ENCODE measurements at places on chromosomes 7 and 10. TPM values are rescaled to one million over a fixed set of nuclear protein-coding genes. Genes with fewer than 3 reads are reported as not detected.

- H3K27ac ChIP-seq = no peak overlapping the region
- no peak overlapping the region for H3K4me3 ChIP-seq
- H3K36me3 ChIP-seq = no peaks in the 10 kb centered on the region
- H3K27me3 ChIP-seq = no peaks in the 10 kb centered on the region
Measured at GRCh38 chr7:7772397-7772821, 54.0 kb upstream of the RPA3 start.

GRCh38 chr7:134331393-134331792, 14.7 kb upstream of the SLC35B4 start:
- H3K36me3 ChIP-seq = no peaks in the 10 kb centered on the region
- no peaks in the 10 kb centered on the region for H3K27me3 ChIP-seq
- no peak overlapping the region for H3K27ac ChIP-seq
- no peak overlapping the region for H3K4me3 ChIP-seq
- H3K4me1 ChIP-seq = no peaks in the 10 kb centered on the region

- H3K27me3 ChIP-seq = no peaks in the 10 kb centered on the region
- no peak overlapping the region for H3K27ac ChIP-seq
- H3K36me3 ChIP-seq = no peaks in the 10 kb centered on the region
- no peak for DNase-seq
Measured at GRCh38 chr7:144407266-144407931, 3.9 kb upstream of the NOBOX start.

DNA sequence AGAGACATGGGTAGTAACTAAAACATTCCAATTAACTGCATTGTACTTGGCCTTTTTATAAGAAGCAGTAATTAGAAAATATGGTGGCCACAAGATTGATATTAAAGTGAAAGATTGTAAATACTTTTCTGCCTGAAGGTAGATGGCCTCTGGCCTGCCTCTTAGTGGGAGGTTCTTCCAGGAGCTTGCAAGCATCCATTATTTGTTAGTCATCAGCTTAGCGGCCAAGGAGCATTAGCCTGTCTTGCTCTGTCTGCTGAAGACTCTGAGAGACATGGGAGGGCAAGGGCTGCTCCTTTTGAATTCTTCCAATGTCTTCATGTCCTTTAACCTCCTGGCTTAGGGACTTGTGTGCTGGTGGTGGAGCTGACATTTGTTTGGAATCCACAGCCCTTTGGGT, 80.4 kb downstream of the TCF7L2 start:
- peaks cover 37% of the 10 kb centered on the region for H3K4me1 ChIP-seq
- H3K27ac ChIP-seq = no peak overlapping the region
- H3K36me3 ChIP-seq = peaks cover 7% of the 10 kb centered on the region
- H3K27me3 ChIP-seq = no peaks in the 10 kb centered on the region
- no peak for DNase-seq

- no peak overlapping the region for H3K27ac ChIP-seq
Measured at GRCh38 chr10:47336387-47337134, 11.6 kb upstream of the RBP3 start.

NPC1L1 gene
- total RNA-seq = 0.15 TPM

- DNase-seq = no peak
- H3K27me3 ChIP-seq = no peaks in the 10 kb centered on the region
- H3K4me3 ChIP-seq = no peak overlapping the region
- H3K27ac ChIP-seq = no peak overlapping the region
- peaks cover 13% of the 10 kb centered on the region for H3K4me1 ChIP-seq
- no peaks in the 10 kb centered on the region for H3K36me3 ChIP-seq
Measured at GRCh38 chr7:156907656-156908055, 14.7 kb upstream of the LMBR1 start.

GRCh38 chr7:130091999-130092398, 21.7 kb downstream of the KLHDC10 start:
- no peaks in the 10 kb centered on the region for H3K36me3 ChIP-seq
- no peaks in the 10 kb centered on the region for H3K27me3 ChIP-seq
- no peaks in the 10 kb centered on the region for H3K4me1 ChIP-seq
- H3K4me3 ChIP-seq = no peak overlapping the region
- no peak overlapping the region for H3K27ac ChIP-seq

DNA sequence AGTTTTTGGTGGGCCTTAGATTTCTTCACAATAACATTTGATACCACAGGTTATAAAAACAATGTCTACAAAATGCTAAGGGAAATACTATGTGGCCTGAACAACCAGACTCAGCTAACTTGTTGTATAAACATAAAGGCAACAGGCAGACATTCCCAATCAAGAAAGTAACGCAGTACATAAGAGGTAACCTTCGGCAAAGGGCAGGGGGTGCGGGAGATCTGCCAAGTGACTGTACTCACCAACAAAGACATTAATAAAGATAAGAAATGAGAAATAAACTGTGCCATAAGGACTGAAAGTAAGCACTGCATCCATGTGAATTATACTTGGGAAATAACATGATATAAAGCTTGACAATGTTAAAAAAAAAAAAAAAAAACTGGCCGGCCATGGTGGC, 15.4 kb downstream of the NSUN6 start:
- H3K4me3 ChIP-seq = no peak overlapping the region
- H3K4me1 ChIP-seq = no peaks in the 10 kb centered on the region
- DNase-seq = no peak
- H3K27me3 ChIP-seq = no peaks in the 10 kb centered on the region

DNA sequence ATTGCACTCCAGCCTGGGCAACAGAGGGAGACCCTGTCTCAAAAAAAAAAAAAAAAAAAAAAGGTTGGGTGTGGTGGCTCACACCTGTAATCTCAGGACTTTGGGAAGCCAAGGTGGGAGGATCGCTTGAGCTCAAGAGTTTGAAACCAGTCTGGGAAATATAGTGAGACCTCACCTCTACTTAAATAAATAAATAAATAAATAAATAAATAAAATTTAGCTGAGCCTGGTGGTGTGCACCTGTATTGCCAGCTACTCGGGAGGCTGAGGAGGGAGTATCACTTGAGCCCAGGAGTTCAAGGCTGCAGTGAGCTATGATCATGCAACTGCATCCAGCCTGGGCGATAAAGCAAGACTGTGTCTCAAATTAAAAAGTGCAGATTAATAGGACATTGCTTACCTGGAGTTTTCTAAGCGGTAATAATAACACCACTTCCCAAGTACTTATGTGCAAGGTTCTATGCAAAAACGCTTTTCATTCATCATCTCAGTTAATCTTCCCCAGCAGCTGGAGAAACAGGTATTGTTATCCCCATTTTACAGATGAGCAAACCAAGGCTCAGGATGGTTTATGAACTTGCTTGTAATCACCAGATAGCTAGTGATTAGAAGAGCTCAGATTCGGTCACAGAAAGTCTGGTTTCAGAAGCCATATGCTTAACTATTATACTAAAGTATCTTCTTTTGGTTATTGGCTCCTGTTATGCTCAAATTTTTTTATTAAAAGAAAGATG, 196.5 kb upstream of the MKLN1 start:
- peaks cover 15% of the 10 kb centered on the region for H3K4me1 ChIP-seq
- no peaks in the 10 kb centered on the region for H3K36me3 ChIP-seq
- H3K27me3 ChIP-seq = no peaks in the 10 kb centered on the region

DNA sequence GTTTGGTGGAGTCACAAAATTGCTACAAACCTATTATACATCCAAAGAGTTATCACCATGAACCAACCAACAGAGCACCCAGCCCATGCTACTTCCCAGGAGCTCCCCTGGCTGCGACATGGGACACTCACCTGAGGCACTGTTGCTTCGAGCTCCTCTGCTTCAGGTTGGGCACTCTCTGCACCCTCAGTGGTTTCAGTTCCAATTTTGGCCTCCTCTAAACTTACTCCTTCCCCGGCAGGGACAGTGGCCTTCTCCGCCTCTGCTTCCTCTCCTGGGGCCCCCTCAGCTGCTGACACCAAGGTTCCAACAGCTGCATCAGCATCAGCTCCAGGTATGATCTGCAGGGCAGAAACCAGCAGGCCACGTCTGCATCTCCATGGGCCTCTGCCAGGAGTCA, 120.4 kb upstream of the TARP start:
- H3K4me1 ChIP-seq = no peaks in the 10 kb centered on the region
- no peak overlapping the region for H3K27ac ChIP-seq
- no peak overlapping the region for H3K4me3 ChIP-seq
- DNase-seq = no peak

HTR7 gene
- total RNA-seq = 32.2 TPM

GRCh38 chr10:96345222-96345621, 13.6 kb downstream of the OPALIN start:
- no peak for DNase-seq
- H3K27ac ChIP-seq = no peak overlapping the region
- no peaks in the 10 kb centered on the region for H3K27me3 ChIP-seq
- no peaks in the 10 kb centered on the region for H3K36me3 ChIP-seq
- H3K4me3 ChIP-seq = no peak overlapping the region
- H3K4me1 ChIP-seq = no peaks in the 10 kb centered on the region

DNA sequence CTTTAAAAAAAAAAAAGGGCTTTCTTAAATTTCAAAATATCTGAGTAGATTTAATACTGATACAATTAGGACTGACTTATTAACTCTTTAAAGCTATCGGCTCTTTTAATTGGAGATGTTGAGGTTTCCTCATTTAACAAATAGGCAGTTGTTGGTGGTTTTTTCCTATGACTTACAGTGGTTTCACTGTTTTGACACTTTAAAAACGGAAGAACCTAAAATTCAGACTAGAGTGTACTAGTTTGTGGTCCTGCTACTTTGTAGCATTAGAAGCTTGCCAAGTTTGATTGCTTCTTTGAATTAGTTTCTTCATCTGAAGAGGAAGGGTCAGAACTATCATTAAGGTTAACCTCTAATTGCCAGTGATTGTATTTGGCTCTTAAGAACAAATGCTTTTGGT, 27.7 kb downstream of the CUL1 start:
- H3K27ac ChIP-seq = no peak overlapping the region
- no peak for DNase-seq
- H3K4me1 ChIP-seq = no peaks in the 10 kb centered on the region
- H3K27me3 ChIP-seq = no peaks in the 10 kb centered on the region
- no peak overlapping the region for H3K4me3 ChIP-seq

GRCh38 chr7:1951159-1951536, 281.1 kb downstream of the ELFN1 start:
- no peaks in the 10 kb centered on the region for H3K36me3 ChIP-seq
- no peak for DNase-seq
- H3K27me3 ChIP-seq = no peaks in the 10 kb centered on the region
- H3K4me3 ChIP-seq = no peak overlapping the region
- H3K27ac ChIP-seq = no peak overlapping the region

GRCh38 chr7:93544691-93545090, 29.8 kb downstream of the CALCR start:
- H3K4me1 ChIP-seq = no peaks in the 10 kb centered on the region
- no peak overlapping the region for H3K27ac ChIP-seq
- no peak overlapping the region for H3K4me3 ChIP-seq
- no peaks in the 10 kb centered on the region for H3K27me3 ChIP-seq
- DNase-seq = no peak

AOAH gene
- total RNA-seq = 1.1 TPM

Data from HCT116 (cell line).